Cortex of kidney (tissue), 1 donor: ENCODE measurements at places on chromosomes 11 and 22.

DNA sequence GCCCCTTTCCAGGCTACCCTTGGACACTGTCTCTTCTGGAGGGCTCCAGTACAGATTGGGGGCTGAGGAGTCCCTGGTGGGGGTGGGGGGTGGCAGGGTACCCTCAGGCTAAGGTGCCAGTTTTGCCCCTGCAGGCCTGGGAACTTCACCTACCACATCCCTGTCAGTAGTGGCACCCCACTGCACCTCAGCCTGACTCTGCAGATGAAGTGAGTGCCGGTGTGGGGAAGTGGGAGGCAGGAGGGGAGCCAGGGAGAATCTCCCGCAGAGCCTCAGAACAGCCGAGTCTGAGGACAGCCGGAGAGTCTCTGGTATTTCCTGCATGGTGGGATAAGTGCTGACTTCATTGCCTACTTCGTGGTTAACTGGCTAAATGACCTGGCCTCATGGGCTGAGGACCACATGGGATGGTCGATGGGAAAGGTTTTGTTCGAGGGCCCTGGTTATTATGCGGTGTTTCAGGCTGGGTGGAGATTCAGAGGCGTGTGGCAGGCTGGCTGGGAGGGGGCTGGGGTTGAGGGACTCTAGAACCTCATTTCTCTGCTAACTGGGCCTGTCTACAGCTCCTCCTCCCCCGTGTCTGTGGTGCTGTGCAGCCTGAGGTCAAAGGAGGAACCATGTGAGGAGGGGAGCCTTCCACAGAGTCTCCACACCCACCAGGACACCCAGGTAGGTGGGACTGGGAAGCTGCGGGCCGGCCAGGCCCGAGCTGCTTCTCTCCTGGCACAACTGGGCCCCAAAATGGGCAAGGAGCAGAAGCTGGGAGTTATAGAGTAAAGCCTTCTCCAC lies 8.5 kb downstream of the TMEM258 start:
- DNase-seq, result no peak

- DNase-seq, result no peak
Measured at GRCh38 chr11:41579546-41579945, 120.1 kb upstream of the LRRC4C start.

DNA sequence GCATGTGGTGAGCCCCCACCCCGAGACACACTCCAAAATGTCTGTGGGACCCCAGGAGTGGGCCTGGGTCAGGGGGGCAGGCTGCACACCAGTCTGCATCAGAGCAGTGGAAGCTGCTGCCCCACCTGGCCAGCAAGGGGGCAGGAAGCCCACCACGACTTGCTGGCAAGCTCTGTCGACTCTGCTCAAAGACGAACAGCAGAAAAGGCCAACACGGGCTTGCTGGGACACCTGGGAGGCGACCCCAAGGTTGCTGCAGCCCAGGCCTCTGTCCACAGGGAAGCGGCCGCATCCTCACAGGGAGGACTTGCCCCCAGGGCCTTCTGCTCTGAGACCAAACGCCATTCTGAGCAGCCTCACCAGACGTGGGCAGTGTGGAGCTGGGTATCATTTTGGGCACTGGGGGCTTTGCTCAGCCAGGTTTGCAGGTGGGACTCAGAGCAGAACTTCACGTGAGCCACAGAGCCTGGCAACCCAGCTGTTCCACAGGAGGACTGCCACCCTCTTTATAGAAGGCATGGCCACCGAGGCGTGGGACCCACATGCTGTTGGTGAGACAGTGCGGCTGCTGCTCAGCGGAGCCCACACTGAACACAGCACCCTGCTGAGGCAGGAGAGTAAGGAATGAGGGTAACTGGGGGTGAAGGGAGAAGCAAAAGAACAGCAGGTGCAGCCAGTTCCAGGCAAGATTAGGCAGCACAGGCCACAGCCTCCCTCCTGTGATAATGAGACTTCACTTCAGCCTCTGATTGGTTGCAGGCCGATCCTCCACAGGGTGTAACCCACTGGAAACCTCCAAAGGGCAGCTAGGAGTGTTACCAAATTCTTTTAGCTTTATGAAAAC lies 11.0 kb downstream of the IL17REL start:
- DNase-seq, result no peak

- no peak for DNase-seq
Measured at GRCh38 chr11:132601875-132602274, 930.4 kb downstream of the OPCML start.

DNA sequence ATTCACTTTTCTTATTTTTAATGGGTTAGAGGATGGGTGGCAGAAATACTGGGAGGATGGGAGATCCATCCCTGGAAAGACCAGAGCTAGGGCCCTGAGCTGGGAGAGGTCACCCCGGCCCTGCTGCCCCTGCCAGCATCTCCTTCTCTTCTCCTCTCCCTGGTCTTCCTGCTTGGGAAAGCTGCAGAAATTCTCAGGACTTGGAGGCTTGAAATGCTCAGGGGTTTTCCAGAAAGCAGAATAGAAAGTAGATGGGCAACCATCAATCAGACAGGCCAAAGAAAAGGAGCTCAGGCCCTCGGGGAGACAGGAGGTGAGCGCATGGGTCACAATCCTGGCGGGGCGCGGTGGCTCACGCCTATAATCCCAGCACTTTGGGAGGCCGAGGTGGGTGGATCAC lies 1.5 kb downstream of the APOBEC3H start:
- DNase-seq, result no peak

DNA sequence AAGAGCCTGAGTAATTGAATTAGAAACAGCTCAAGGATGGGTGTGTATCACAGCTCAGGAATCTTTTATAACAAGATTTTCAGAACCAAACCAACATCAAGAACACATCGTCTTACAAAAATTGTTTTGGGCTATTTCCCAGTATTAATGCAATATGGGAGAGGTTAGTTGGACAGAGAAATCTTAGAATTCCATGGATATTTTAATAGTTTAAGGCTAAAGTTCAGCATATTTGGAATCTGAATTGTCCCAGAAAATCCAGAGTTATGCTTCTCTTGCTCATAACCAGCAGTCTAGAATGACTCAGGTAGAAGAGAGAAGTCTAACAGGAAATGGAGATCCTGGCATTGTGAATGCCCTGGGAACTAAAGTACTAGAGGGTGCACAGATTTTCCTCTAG lies 74.6 kb downstream of the ADM start:
- DNase-seq, result no peak

DNA sequence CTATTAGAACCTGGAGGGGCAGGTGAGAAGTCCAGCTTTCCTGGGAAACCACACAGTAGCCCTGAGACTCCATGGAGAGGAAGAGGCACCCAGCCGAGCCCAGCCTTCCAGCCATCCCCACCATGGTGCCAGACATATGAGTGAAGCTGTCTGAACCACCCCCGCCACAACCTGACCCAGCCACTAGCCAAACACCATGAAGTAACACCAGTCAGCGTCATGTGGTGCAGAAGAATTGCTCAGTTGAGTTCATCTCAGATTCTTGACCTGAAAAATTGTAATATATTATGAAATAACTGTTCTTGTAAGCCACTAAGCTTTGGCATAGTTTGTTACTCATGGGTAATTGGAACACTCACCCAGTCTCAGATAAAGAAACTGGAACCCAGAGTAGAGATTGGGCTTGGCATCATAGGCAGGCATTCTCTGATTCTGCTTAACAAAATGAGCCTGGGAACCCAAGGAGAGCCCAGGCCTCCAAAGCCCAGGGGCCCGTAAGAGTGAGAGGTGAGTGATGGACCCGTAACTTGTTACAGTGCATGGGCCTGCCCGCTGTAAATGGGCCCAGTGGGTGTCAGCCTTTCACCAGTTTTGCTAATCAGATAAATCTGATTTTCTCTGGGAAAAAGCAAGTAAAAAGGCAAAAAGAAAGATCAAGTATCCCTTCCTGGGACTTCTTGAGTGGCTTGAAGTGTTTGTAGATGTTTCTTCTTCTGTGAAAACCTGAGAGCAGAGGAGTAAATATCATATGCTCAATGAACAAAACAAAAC lies 305.5 kb downstream of the DDX10 start:
- DNase-seq, result no peak

DNA sequence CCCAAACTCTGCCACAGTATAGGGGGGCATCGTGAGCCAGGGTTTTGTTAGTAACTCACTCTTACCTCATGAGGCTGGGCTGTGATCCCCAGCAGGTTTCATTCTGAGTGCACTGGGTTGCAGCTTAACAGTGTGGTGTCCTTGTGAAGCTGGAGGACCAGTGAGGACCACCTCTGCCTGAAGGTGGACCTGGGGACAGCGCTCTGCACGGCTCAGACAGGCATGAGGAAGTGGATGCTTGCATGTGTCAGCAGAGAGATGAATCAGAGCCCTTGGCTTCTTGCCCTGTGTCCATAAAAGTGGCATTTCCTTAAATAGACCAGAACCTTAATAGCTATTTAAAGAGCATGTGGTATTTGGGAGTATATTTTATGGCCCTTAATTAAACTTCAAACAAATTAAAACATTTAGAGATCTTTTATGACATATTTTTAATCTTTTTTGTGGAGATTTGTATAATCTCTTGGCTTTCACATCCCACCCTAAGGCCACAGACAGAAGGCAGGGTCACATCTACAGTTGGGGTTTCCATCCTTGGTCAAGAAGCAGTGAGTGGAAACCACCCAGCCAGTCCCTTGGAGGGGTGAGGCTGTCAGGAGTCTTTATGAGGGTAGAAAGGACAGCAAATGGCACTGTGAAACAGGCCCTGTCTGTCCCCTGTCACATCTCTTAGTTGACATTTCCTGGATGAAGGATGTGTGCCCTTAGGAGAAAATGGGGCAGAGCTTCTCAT lies 24.8 kb upstream of the ADORA2A start:
- no peak for DNase-seq

GRCh38 chr11:3849297-3849874 lies 6.1 kb upstream of the STIM1 start:
- DNase-seq, result no peak

- no peak for DNase-seq
Measured at GRCh38 chr11:105673089-105673488, 63.2 kb downstream of the GRIA4 start.

GRCh38 chr22:17257121-17258001 lies 38.1 kb upstream of the ADA2 start:
- DNase-seq, result no peak

GRCh38 chr11:35683728-35684339 lies 21.3 kb downstream of the TRIM44 start:
- DNase-seq, result no peak

- DNase-seq, result no peak
Measured at GRCh38 chr11:46294365-46295309, 17.2 kb downstream of the CREB3L1 start.

DNA sequence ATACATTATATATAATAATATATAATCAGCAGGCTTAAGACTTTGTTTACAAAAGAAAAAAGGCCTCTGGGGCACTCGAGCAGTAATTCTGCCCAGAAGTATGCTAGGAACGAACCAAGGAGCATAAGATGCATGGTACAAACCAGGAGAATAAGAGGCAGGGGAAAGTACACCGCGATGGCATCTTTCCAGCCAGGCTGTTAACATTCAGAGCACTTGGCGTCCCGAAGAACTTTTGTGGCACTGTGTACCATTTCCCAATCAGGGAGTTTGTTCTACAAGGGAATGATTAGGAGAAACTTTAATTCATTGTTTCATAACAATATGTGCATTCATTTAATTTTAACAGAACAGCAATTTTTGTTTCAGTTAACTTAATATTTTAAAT lies 125.1 kb downstream of the WT1 start:
- DNase-seq, result no peak

- DNase-seq, result no peak
Measured at GRCh38 chr11:128343135-128343514, 244.2 kb downstream of the ETS1 start.

- no peak for DNase-seq
Measured at GRCh38 chr11:116164843-116165242, 607.9 kb downstream of the BUD13 start.

DNA sequence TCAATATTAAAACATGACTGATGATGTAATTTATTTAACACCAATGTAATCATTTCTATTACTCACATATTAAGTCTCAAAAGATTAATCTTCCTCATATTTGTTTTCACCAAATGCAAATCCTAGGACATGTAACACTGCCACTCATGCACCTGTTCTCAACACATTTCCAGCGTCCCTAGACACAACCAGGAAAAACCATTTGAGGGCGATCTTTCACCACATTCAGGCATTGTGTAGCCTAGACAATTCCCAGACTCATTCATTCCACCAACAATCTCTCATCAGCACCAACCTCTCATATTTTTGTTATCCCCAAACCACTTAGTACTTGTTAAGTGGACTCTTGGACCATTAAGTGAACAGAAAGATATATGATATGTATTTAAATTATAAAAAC lies 66.1 kb downstream of the SLC36A4 start:
- DNase-seq, result no peak

DNA sequence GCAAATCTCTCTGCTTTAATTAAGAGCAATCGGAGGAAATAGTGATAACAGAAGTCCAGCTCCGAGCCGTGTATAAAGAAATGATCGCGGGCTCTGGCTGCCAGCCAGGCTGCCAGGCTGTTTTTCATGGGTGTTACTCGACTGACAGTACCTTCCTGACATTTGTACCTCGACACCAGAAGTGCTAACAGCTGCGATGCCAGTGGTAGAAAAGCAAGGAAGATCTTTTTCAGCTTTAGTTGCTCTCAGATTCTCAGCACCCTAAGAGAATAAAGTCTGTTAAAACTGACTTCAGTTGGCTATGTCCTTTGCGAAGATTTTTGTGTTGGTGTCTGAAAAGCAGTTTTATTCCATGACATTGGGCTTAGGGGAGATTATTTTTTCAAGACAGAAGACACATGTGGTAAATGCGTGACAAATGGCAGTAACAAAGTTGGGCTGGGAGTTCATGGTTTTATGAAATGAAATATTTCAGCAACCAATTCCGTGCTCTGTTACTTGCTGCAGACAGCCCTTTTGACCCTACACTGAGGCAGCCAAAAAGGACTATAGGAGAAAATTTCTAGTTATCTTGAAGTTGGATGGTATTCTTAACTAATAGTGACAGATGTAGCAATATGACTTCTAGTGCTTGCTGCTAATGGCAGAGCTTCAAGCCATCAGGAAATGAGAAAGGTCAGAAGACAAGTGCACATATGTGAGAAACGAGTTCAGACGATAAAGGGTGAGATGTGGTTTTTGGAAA lies 296.2 kb downstream of the CNTN5 start:
- DNase-seq, result no peak

GRCh38 chr11:46918083-46918787 lies at the start of gene LRP4:
Gene LRP4, minus strand, starts transcription at chr11:46918550. Its CDS starts 171 bp downstream, at chr11:46918379.
- DNase-seq, result no peak

DNA sequence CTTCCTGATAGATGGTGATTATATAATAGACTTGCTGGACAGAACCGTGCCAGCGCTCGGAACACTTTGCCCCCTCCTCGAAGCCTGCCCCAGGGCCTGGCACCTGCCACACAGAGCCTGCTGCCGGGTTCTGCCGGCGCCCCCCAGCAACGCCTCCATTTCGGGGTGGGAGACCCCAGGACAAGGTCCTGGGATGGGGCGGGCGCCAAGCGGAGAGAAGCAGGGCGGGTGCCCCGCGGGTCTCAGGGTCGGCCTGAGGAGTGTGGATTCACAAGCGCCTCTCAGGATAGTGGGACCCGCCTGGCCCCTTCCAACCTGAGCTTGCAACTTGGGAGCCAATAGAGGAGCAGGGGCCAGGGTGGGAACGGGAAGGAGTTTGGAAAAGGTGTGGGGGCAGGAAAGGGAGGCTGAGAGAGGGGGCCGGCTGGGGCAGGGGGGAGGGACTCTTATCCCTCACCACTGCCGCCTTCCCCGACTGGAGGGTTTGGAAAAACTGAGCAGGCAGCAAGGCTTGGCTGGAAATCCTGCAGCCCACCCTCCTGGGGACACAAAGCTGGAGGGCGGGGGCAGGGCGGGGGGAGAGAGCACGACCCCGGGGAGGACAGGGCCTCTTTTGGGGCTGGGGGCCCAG lies 3.3 kb upstream of the BCL9L start:
- DNase-seq, result no peak
